ENCODE measurements at places on chromosomes 16 and 17.

DNA sequence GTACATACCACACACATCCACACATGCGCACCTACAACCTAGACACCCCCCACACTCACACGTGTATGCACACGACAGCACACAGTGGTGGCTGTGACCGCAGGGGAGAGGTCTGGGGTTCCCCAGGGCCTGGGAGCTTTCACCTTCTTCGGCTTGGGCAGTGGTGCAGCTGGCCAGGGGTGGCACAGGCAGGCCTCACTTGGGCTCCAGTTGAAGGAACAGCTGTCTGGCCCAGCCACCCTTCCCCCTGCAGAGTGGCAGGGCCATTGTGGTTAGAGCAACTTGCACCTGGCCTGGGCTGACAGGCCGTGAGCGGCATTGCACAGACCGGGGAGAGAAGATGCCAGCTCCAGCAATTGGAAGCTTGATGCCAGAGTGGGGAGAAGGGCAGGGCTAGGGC lies 114.5 kb upstream of the GSE1 start:
- DNase-seq, result no peak

DNA sequence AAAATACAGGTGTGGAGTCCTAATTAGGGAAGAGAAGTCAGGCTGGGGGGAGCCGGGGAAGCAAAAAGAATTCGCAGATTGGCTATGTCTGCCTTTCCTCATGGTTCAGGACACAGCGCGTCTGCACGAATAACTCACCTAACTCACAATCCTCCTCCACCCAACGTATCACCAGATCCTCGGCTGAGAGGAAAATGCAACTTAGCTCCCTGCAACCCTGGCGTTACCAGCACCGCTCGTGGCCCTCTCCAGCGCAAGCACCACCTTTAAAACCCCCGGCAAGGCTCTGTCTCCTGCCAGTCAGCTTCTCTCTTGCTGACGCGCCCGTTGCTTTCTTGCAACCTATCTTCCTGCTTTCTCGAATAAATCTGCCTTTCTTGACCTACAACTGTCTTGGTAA lies 49.8 kb upstream of the METRNL start:
- no peak for DNase-seq

DNA sequence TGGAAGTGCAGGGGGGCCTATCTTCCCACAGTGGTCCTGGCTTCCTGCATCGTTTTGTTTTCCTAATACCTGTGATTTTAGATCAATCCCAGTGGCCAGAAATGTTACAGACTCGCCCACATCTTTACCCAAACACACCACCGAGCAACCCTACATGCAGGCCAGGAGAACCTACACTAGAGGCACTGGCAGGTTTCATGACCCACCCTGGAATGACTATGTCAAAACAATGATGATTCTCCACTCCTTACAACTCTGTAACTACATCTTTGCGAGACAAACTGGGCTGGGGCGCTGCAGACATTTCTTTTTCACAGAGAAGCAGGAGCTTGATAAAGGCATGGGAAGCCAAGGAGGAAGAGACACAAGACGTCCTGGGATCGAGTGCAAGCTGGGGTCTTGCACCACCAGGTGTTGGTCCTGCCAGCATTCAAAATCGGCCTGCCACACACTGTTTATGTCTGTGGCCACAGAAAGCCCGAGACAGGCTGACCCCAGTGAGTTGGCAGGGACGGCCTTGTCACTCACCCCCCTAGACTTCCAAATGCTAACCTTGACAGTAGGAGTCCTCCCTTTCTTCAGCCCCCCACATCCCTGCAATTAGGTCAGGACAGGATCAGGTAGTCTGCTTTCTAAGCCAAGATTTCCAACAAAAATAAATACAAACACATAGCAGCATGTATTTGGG lies 32.5 kb downstream of the UBE2O start:
- no peak for DNase-seq

DNA sequence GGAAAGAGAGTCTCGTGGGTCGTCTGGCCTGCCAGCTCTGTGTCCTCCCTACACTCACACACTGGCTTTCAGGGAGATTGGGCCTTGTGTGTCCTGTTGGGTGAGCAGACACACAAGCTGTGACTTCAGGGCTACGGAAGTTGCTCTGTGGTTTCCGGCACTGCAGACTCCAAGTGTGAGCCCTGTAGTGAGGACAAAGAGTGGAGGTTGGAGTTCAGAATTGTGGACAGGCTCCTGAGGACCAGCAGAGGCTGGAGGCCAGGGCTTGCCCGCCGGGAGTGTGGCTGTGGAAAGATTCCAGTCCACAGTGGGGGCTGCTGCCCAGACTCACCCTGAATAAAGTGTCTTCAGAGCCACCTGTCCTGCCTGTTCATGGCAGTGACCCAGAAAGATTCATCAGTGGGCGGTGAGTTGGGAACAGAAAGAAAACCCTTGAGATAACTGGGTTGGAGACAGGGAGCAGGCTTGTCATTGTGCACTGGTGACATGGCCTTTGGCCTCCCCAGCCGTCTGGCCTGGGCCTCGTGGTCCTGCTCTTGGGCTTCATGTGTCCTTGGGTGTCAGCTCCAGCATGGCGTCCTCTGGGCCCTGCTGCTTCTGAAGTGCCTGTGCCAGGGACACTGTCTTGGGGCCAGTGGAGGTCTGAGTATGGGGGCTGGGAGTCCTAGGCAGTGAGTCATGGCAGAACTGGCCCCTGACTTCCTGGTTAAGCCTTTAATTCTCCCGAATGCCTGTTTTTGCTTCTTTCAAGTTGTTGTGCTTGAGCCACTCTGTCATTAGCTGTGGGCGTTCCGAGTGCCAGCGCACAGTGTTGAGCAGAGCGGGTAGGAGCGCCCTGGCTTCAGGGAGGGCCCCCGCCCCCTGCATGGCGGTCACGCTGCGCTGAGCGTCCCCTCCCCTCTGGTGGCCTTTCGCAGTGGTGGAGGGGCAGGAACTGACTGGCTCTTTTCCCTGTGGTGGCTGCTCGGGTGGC lies 19.9 kb upstream of the ZNF750 start:
- peak; percentile 45 for DNase-seq

DNA sequence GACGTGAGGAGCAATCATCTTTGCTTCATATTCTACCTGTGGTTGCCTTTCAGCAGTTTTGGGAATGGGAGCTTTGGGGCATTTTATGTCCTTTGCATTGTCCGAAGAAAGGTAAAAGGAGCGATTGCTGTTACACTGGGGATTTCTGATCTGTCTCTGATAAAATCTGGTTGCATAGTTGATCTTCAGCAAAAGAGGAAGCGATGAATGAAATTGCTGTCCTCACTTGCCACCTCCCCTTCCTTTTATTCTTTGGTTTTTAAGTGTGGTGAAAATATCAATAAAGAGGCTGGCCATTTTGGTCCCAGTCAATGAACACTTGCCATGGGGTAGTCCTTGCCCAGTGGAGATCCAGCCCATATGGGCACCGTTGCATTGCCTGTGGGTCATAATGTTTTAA lies 236.8 kb downstream of the MSI2 start:
- DNase-seq, result no peak

GRCh38 chr16:57540906-57541753 lies 1.3 kb upstream of the ADGRG5 start:
- no peak for DNase-seq

DNA sequence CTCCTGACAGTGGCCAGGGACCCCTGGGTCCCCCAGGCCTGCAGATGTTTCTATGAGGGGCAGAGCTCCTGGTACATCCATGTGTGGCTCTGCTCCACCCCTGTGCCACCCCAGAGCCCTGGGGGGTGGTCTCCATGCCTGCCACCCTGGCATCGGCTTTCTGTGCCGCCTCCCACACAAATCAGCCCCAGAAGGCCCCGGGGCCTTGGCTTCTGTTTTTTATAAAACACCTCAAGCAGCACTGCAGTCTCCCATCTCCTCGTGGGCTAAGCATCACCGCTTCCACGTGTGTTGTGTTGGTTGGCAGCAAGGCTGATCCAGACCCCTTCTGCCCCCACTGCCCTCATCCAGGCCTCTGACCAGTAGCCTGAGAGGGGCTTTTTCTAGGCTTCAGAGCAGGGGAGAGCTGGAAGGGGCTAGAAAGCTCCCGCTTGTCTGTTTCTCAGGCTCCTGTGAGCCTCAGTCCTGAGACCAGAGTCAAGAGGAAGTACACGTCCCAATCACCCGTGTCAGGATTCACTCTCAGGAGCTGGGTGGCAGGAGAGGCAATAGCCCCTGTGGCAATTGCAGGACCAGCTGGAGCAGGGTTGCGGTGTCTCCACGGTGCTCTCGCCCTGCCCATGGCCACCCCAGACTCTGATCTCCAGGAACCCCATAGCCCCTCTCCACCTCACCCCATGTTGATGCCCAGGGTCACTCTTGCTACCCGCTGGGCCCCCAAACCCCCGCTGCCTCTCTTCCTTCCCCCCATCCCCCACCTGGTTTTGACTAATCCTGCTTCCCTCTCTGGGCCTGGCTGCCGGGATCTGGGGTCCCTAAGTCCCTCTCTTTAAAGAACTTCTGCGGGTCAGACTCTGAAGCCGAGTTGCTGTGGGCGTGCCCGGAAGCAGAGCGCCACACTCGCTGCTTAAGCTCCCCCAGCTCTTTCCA lies 25.1 kb downstream of the C1QTNF1 start:
- DNase-seq, result no peak

- DNase-seq, result no peak
These were observed 1024.7 kb upstream of the GOT2 start for GRCh38 chr16:59758848-59759247.

DNA sequence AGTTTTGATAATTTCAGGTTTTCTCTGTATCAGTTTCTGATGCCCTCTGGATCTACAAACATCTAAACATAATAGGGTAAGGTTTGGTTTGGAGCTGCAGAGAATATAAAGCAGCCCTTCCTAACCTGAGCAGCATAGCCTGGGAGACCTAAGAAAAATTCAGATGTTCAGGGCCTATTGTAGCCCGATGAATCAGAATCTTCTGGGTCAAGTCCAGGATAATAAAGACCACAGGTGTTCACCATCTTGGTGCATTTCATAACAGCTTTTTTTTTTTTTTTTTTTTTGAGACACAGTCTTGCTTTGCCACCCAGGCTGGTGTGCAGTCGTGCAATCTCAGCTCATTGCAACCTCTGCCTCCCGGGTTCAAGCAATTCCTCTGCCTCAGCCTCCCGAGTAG lies 19.7 kb upstream of the ARHGAP17 start:
- no peak for DNase-seq

GRCh38 chr16:50301626-50302471 lies 35.5 kb downstream of the ADCY7 start:
- no peak for DNase-seq

DNA sequence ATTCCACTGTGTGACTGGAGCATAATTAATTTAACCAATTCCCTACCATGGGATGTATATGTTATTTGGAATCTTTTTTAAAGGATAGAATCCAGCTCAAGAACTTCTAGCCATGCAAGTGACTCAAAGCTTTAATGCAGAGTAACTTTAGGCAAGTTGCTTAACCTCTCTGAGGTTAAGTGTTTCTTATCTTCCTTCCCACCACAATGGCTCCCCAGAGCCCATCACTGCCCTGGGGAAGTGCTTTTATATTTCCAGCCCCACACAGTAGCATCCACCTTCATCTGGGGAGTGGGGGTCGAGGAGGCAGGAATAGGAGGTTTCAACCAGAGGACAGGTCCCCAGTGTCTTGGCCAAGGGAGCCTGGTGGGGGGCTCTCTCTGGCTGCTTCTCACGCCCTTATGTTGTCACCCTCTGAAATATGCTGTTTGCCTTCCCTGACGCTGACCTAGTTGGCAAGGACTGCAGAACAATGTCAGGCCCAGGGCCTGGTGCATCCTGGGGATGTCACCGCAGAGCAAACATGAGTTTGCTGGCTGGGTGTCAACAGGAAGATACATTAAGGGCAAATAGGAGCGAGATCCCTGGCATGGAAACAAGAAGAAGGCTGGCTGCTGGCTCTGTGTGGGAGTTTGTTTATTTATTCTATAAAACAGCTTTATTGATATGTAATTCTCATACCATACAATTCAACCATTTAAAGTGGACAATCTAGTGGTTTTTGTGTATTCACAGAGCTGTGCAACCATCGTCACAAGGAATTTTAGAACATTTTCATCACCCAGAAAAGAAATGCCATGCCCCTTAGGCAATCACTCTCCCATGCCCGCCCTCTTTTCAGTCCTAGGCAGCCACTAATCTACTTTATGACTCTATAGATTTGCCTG lies 46.6 kb upstream of the WSB1 start:
- DNase-seq, result peak; percentile 71

DNA sequence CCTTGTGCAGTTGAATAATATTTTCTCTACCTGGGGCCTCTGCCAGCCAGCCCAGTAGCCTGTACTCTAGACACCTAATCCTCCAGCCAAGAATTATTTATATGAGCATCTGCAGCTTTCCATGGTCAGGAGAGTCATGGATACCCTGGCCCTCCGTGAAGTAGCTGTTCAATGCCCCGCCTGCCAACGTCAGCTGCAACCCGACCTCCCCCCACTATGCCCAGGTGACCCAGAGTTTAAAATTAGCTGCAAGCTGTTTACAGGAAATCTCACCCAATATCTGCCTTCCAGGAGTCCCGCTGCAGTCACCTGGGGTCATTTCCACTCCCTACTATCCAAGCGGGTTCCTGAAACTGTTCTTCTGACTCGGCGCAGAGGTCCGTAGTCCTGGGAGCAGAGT lies 12.3 kb downstream of the SDR42E2 start:
- DNase-seq, result peak; percentile 69

DNA sequence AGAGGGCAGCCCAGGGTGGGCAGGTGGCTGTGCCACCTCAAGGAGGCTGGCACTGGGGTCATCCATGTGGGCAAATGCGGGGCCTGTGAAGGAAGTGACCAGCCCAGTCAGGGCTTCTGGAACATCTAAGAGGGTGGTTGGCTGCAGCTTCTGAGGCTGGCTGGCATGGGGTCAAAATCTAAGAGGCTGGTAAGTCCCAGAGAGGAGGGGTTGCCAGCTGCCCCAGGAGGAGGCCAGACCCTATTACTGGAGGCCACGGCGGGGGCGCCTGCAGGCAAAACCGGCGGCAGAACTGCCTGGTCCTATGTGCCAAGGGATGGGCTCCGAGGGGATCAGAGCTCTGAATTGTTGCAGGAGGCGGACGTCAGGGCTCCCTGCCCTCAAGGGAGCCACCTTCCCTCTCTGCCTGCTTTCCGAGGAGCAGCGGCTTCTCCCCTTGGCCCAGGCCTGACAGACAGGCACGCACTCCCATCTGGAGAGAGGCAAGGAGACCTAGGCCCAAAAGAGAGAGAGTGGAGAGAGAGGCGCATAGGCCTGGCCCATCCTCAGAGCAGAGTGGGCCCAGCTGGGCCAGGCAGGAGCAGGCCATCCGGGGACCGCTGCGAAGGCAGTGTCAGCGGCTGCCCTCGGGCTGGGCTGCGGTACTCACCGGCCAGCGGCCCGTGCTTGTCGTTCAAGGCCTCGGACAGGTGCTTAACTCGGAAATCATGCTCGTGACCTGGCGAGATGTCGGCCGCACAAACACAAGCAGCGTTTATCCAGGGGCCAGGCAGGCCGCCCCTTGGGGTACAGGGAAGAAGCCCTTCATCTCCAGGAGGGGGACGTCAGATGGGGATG lies 10.9 kb downstream of the ZACN start:
- no peak for DNase-seq

- no peak for DNase-seq
These were observed 45.5 kb upstream of the DNAH17 start for GRCh38 chr17:78622491-78623265.

All from NCI-H510A treated with DMSO at 0.1 percent for 48 hours (cell line).